RPMI7951 (cell line): ENCODE measurements at places on chromosomes 13 and 19.
A peak's percentile ranks its signal among the peaks of the same experiment; 100 is the strongest.

GRCh38 chr13:83538636-83539035 lies 343.6 kb downstream of the SLITRK1 start:
- no peak for DNase-seq

GRCh38 chr13:108070925-108071324 lies 144.4 kb downstream of the LIG4 start:
- no peak for DNase-seq

DNA sequence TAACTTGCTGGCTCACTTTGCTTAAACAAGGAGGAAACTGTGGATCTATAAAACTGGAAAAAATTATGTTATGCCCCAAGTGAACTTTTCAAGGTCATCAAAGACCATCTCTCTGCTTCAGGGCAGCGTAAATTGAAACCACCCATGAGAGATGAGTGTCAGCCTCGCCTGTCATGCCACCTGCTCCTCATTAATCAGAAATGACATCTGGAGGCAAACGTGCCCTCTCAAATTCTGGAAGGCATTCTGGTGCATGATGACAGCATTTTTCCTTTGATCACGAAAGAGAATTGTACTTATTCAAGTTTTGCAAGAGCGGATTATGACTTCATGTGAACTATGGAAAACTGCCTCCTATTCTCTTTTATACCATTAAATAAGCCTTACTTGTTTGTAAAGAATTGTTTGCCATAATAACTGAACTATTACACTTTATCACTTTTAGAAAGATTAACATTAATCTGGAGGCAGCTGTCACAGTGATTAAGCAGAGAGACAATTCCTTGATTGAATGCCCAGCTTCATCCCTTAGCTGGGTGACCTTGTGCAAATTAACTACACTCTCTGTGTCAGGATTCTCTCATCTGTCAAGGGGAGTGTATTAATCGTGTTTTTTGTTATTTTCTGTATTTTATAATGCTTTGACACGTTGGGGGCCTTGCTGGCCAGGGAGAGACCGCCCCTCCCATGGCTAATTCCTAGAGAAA lies 17.0 kb upstream of the SACS start:
- DNase-seq: peak; percentile 74

DNA sequence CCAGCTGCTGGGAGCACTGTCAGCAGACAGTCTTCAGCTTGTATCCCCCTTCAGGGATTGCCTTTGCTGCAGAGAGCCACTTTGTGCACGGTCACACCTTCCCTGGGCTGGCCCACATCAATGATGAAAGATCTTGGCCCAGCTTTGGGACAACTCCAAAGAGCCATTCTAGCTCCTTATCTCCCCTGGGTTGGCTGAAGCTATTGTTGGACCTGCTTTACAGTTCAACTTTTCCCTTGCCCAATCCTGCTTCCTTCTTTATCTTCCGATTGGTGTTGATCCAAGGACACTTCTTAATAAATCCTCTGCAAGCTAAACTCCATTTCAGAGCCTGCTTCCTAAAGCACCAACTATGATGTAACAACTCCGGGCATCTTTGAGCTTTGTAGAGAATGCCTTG lies 466.4 kb downstream of the KLF12 start:
- DNase-seq: no peak

DNA sequence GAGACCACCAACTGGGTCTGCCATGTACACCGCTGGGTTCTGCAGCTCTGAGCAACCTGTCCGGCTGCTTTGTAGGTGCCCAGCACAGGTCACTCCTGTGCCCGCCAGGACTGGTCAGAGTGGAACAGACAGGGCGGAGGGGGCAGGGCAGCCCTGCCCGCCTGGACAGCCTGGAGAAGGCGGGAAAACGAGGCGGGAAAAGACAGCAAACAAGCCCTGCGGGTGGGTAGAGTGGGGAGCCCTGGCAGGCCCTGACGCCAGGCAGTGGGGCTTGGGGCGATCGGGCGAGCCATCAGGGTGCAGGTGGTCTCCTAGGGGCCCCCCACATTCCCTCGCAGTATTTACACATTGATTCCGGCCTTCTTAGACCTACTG lies 533 bp upstream of the UHRF1 start:
- DNase-seq: no peak

- peak; percentile 24 for DNase-seq
Measured at GRCh38 chr13:106173346-106173745, 362.1 kb downstream of the EFNB2 start.

GRCh38 chr13:39282400-39282972 lies 244.2 kb downstream of the NHLRC3 start:
- no peak for DNase-seq

DNA sequence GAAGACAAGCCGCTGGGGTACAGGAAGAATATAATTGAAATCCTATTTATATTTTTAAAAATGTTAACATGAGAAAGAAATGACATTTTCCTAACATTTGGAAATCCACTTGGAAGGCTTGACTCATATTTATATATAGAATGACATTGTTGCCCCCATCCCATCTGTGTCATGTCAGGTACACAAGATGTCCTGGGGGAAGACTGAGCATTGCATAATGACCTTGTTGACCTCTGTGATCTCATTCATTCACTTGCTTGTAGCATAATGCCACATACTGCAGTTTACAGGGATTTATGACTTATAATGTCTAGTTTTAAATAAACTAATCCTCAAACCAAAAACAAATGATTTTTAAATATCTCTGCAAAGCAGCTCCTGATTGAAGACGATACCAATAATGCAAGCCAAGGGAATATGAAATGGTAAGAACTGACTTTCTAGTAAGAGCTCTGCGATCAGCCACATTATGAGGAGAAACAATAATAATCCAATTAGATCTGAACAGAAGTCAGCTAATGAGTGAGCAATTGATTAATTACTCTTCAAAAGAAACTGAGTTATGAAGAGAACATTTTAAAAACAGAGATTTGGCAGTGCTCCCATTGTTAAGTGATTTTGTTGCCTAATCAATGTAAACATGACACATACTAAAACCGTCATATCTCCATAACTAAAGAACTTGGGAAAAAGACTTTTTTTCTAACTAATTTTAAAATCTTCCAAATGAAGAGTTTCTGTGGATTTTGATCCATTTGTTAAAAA lies 21.2 kb upstream of the VWA8 start:
- DNase-seq: peak; percentile 40

- no peak for DNase-seq
Measured at GRCh38 chr13:30216111-30216510, 91.2 kb downstream of the KATNAL1 start.

- DNase-seq: no peak
Measured at GRCh38 chr19:48330012-48330681, 4.8 kb downstream of the EMP3 start.

DNA sequence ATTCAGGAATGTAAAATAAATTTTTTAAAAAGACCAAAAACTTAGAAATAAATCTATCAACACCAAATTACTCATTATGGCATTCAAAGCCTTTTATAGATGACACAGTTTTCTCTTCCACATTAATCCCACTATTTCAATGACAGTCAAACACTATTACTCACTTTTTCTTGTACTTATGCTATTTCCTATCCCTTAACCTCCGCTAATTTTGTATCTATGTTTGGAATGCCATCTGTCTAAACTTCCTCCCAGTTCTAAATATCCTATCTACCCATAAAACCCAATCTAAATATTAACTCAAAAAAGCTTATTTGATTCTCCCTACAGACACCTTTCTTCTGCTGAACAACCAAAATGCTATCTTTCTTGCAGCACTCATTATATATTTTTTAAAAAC lies 203.5 kb downstream of the ENOX1 start:
- no peak for DNase-seq

- DNase-seq: no peak
Measured at GRCh38 chr13:34757441-34757840, 184.6 kb upstream of the NBEA start.

GRCh38 chr13:40388617-40389016 lies 277.8 kb downstream of the FOXO1 start:
- peak; percentile 80 for DNase-seq

DNA sequence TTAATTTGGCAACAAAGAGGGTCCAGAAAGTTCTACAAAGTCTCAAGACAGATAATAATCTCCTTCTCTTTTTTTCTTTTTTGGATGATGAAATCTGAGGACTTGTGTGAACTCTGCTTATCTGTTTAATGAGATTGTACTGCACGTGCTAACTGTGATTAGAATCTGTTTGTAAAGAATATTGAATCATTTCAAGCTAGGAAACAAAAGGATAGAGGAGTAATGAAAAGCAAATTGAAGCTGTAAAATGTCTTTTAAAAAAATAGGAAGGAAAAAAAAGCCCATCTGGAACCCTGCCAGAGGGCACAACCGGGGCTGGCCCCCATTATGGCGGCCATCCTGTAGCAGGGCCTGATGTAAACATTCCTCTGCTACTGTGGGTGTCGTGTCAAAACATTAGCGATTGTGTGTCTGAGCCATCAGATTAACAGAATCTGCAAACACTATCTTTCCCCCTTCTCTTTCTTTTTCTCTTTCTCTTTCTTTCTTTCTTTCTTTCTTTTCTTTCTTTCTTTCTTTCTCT lies 83.0 kb downstream of the FLT1 start:
- no peak for DNase-seq

- no peak for DNase-seq
Measured at GRCh38 chr19:18607226-18608101, 865 bp upstream of the CRLF1 start.

- peak; percentile 65 for DNase-seq
Measured at GRCh38 chr19:41570639-41571112, 5.3 kb upstream of the CEACAM21 start.

DNA sequence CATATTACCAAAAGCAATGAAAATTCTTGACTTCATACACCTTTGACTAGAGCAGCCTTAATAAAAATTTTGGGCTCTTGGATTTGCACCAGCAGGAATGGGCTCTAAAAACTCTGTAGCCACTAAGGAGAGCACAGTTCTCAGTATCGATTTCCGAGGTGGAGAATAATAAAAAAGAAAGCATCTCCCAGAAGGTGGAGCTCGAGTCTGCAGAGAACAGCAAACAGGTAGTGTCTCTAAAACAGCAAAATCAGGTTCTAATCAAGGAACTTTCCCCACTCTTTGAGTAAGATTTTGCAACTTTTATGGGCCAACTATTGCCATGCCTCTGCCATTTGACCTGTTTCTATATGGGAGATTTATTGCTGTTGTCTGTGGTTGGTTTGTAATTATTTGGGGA lies 258.7 kb upstream of the GPC6 start:
- no peak for DNase-seq

DNA sequence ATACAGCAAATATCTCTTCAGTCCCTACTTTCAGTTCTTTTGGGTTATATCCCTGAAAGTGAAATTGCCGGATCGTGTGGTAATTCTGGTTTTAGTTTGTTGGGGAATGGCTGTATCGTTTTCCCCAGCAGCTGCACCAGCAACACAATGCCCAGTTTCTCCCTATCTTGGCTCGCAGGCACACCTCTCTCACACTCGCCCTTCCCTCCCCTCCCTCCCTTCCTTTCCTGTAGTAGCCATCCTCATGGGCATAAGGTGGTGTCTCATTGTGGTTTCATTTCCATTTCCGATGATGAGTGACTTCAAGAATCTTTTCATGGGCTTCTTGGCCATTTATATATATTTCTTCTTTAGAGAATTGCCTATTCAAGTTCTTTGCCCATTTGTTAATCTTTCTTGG lies 8.6 kb upstream of the GPR18 start:
- DNase-seq: peak; percentile 7

- DNase-seq: peak; percentile 63
Measured at GRCh38 chr19:5182751-5183150, 157.9 kb downstream of the PTPRS start.

DNA sequence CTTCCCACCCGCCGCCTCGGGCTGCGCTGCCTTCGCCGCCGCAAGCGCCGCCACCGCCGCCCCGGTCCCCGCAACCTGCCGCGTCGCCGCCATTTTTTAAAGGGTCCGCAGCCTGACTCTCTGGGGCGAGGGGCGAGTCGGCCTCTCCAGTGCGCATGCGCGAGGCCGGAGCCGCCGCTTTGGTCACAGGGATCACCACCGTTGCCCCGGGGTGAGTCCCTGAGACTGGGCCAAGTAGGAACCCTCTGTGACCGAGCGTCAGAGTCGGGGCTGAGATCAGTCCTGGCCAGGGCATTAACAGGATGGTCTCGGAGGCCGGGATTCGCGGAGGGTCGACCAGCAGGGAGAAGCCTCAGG lies 42.6 kb downstream of the ZNF146 start:
- DNase-seq: peak; percentile 18

GRCh38 chr13:77580748-77581147 lies 45.2 kb downstream of the SCEL start:
- DNase-seq: no peak

GRCh38 chr13:112260108-112261055 lies 115.8 kb upstream of the SPACA7 start:
- no peak for DNase-seq

GRCh38 chr13:60221581-60221980 lies 57.9 kb upstream of the DIAPH3 start:
- DNase-seq: no peak

GRCh38 chr13:95763601-95764000 lies 86.7 kb downstream of the DNAJC3 start:
- no peak for DNase-seq

DNA sequence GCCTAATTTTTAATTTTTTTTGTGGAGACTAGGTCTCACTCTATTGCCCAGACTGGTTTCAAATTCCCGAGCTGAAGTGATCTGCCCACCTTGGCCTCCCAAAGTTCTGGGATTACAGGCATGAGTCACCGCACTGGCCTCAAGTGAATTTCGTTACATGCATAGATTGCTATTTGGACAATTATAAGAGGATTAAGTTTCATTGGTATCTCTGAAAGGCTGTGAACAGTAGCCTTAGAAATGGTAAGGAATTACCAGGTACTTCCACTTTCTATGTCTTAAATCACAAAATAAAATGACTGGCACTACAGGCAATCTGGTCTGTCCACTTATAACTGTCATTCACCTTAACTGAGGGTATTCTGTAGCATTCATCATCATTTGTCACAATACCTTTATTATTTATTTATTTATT lies 2.9 kb upstream of the CCDC9 start:
- DNase-seq: peak; percentile 82

DNA sequence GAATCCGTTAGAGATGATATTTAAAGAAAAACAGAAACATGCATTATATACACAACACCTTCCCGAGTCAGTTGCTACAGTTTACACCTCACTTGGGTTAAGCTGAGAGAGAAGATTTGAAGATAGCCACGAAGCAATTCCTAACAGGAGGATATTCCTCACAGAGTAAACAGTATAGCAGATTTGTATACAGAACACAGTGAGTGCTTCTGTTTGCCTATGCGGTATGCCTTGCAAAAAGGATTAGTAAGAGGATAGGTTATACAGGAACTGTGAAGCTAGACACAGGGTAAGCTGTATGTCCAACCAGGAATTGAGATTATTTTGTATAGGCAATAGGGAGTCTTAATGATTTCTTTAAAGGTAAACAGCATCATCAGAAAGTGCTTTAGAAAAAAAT lies 471.8 kb downstream of the LIG4 start:
- DNase-seq: no peak

DNA sequence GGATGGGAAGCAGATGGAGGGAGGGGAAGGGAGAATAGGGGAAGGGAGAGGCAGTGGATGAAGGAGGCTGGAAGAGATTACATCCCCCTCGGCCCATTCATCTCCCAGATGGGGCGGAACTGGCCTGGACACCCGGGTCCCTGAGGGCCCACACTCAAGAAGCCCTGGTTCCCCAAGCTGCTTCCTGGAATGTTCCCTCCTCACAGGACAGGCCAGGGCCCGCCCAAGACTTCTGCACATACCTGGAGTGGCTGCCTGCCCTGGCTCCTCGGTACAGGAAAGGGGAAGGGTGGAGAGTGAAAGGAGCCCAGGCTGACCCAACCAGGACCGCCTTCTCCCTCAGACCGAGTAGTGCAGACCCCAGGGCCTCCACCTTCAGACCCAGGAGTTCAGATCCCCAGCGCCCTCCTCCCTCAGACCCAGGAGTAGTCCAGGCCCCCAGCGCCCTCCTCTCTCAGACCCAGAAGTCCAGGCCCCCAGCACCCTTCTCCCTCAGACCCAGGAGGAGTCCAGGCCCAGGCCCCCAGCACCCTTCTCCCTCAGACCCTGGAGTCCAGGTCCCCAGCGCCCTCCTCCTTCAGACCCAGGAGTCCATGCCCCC lies 489 bp downstream of the NTF4 start:
- no peak for DNase-seq
